Activated T-cell treated with anti-CD3 and anti-CD28 coated beads, Interleukin-2, amount 50 U/mL, for 1 hour (primary cell): ENCODE measurements at places on chromosomes 5 and 9.

DNA sequence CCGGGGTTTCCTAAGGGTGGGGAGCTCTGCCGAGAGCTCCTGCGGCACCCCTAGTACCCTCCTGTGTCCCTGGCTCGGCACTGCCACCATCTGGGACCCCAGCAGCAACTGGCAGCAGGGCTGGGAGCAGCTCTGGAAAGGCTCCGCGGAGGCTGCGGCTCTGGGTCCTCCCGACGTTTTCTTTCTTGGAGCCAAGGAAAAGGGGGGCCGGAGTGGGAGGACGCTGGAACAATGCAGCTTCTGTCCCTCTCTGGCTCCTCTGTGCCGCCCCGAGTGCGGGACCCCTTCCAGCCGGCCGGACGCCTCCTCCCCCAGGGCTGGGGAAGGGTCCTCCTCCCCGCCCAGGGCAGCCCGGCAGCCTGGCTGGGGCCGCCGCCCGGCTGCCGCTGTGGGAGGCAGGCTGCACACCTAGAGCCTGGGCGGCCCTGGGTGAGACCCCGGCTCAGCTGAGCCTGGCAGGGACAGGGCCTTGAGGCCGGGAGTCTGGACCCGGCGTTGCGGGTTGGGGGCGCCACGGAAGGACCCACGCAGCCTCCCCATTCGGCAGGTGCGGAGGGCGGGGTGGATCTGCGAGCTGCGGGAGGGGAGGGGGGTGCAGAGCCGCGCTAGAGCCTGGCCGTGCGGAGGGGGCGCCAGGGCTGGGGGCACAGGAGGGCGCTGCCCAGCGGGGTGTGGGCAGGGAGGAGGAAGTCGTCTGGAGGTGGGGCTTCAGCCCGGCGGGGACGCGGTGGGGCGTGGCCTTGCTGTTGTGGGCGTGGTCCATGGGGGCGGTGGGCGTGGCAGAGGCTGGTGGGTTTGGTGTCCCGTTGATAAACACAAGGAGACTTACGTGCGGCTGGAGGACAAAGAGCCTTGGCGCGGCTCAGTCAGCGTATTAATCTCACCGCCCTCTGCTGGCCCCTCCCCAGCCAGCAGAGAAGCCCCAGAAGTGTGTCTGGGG lies 15.1 kb downstream of the GPSM1 start:
- peak; percentile 65 for DNase-seq

DNA sequence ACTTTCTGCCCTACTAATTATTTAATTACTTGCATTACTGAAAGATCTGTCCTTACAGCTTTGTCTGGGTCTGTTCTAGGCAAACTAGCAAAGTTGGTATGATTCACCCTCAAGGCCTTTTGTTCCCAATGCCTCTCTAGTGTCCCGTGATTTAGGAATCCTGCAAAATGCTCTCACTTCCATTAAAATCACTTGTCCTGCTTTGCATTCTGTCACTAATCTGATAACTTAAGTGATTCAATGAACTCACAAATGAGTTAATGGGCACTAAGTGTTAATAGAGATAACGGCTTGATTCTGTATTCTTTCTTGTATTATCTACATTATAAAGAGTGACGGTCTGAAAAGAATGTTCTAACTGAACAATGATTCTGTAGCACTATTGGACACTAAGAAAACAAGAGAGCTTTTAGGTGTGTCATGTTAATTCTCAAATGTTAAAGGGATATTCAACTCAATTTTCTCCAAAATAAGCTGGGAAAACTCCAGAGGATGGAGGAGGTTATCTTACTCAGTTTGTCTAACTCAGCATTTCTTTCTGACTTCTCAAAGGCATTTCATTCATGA lies 697.3 kb downstream of the CETN3 start:
- no peak for DNase-seq

DNA sequence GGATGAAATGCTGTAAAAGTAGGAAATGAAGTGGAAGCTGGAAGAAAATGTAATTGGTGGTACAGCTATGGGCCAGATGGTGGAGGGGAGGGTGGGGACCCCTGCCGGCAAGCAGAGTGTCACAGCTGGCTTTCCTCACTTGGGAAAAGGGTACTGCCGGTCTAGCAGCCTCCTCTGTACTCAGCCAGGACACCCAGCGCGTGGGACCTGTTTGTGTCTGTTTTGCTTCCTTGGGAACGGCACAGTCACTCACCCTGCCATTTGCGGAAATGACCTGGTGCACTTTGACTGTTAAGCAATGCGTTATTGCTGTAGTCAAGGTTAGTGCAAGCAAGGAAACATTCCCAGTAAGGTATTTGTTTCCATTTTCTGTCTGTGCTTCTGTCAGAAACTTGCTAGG lies 10.1 kb downstream of the TMEM252 start:
- DNase-seq: no peak

- peak; percentile 55 for DNase-seq
Observed at GRCh38 chr5:177370488-177371119, 12.9 kb downstream of the RGS14 start.

DNA sequence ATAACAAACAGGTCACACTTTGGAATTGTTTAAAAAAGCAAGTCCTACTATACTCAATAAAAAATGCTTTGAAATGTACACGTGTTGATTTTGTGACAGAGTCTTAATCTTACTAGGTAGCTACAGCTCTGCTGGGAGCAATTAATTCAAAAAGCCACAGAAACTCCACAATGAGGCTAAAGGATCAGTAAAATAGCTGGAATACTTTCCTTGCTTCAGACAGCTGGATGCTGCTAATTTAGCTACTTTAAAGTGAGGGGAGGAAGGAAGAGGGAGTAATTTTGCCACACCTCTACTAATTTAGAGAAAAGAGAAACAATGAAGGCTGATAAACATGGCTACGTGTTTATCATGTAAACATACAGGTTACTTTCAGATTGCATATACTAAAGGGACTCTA lies 927.6 kb upstream of the DMAC1 start:
- no peak for DNase-seq

- no peak for DNase-seq
Observed at GRCh38 chr9:95156074-95156473, 161.4 kb downstream of the FANCC start.

DNA sequence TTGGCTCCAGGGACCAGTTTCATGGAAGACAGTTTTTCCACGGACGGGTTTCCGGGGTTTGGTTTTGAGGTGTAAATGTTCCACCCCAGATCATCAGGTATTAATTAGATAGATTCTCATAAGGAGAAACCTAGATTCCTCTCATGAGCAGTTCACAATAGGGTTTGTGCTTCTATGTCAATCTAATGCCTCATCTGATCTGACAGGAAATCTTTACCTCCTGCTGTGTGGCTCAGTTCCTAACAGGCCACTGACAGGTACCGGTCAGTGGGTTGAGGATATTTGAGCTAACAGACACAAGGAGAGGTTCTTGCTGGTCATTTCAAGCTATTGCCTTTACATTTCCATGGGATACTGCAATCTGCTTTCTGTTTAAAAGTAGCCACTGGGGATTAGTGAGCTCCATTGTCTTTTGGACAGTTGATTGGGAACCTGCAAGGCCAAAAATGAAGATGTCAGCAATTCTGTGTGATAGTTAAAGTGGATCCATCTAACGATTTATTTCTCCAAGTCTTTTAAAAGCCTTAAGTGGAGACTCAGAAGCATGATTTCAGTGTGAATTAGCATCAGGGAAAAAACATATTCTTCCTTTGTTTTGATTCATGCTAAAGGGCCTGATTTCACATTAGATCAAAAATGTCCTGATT lies 38.6 kb downstream of the MRPS30 start:
- DNase-seq: no peak
